Neuronal stem cell (in vitro differentiated cells): ENCODE measurements at places on chromosomes 12 and 14.

DNA sequence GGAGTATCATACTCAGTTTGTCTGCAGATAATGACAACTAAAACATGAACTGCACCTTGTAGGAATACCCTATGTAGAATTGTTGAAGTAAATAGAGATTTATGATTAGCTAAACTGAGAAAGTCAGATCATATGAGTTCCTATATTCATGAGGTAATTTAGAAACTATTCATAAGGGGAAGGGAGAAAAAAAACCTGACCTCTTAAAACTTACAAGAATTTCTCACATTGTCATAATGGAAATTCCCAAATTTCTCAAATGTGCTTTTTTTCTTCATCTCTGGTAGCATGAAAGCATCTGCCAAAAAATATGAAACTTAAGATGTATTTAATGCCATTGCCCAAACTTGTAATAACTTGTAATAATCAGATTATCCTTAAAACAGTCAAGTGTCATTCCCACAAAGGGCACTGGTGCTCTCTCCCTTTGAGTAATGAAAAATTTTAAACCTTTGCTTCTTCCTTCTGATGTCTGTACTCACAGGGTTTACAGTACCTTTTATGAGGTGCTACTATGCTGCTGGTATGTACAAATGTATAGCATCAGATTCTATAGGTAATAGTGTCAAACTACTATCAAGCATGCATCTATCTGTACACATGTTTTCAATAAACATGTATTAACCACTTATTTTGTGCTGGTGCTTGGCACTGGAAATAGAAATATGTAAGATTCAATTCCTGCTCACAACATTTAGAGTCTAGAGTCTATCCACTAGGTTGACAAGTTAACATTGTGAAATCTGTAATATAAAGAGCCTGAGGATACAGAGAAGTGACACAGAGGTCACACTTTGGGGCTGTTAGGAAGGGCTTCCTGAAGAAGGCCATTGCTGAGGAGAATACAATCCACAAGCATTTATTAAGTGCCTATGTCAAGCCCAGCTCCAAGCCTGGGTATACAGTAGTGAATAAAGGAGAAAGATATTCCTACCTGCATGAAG lies 17.4 kb upstream of the DRAM1 start:
- H3K4me3 ChIP-seq = no peak overlapping the region
- DNase-seq = no peak
- H3K4me1 ChIP-seq = no peaks in the 10 kb centered on the region
- H3K27ac ChIP-seq = no peak overlapping the region
- H3K27me3 ChIP-seq = no peaks in the 10 kb centered on the region

DNA sequence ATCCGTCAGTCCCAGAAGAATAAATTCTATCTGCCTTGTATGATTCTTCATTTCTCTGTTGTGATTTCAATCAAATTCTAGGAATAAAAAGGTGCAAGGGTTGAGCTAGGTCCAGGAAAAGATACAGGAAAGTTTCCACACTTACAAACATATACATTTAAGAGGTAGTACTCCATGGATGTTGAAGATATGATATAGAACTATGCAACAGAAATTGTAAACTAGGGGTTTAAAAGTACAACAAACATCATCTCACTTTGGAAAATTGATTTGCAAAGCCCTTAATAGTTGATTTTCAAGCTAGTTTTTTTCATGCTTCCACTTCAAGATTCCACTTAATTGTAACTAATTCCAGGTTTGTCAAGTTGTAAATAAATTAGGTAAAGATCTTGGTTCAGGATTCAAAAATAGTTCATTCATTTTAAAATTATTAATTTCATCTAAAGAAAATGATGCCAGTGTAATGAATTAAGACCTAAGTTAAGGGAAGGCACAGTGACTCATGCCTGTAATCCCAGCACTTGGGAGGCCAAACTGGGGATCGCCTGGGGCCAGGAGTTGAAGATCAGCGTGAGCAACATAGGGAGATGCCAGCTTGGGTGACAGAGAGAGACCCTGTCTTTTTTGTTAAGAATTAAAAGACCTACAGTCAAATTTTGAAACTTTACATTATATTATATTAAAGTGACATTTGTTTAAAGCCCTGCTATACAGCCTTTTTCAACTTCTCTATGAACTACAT lies at the start of gene OR6C70:
OR6C70 (minus strand) TSS at position 51 of the 742 bp plus-strand sequence; CDS start at position 51, 0 bp downstream.
- no peak within 1 kb of the TSS for H3K4me3 ChIP-seq
- no peaks in the 10 kb centered on the region for H3K4me1 ChIP-seq
- H3K36me3 ChIP-seq = no peaks in the 10 kb centered on the region
- no peak for DNase-seq
- no peaks in the 10 kb centered on the region for H3K27me3 ChIP-seq

DNA sequence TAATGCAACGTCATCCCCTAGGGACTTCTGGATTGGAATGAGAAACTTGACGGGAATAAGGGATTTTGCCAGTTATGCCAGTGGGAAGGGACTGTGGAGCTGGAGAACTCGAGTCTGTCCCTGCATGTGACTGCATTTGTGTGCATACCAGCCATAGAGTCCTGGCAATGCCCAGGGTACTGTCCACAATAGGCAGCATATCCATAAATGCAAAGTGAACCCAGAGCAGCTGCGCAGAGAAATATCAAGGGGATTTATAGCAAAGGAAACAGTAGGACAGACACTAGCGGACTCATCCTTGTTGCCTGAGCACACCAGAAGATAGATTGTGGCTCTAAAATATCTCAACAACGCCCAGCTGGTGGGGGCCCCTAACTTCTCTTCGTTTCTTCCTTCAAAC lies 247.1 kb upstream of the SRRM4 start:
- no peaks in the 10 kb centered on the region for H3K27me3 ChIP-seq
- no peak overlapping the region for H3K4me3 ChIP-seq
- H3K36me3 ChIP-seq = no peaks in the 10 kb centered on the region
- H3K27ac ChIP-seq = no peak overlapping the region
- DNase-seq = no peak

DNA sequence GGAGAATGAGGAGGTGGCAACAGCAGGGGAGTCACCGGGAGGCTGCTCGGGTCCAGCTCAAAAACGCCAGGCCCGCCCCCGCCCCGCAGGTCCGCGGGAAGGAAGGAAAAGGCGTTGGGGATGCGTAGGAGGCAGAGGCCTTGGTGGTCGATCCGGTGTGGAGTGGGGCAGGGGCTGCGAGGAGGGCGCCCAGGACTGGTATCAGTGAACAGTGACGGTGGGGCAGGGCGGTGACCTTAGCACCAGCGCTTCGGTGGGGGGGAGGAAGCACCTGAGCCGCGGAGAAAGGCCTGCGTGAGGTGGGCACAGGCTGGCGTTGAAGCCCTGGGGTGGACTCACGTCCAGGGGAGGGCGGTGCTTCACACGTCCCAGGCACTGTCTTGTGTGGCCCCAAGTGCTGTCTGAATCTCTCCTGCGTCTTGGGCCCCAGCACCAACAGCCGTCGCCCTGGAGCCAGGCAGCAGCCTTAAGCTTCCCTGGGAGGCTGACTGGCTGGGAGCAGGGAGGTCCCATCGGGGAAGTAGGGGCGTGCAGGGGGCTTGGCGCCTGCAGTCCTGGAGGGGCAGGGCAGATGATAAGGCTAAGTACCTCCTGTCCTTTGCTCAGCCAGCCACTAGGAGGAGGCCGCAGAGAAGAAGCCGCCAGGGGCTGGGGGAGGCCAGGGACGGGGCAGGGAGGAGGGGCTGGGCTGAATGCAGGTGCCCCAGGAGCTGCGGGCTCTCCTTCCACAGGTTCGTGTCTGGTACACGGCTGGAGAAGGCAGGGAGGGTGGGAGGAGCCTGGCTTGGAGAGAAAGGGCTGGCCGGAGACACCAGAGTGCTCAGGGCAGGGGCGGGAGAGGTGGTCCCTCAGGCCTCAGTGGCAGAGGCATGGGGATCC lies 26.5 kb downstream of the ZBTB42 start:
- peak overlapping the region; percentile 47 for H3K4me3 ChIP-seq
- H3K4me1 ChIP-seq = peaks cover 7% of the 10 kb centered on the region
- DNase-seq = peak; percentile 66

GRCh38 chr14:30064454-30064853 lies 136.8 kb upstream of the PRKD1 start:
- H3K4me3 ChIP-seq = no peak overlapping the region
- no peak for DNase-seq
- H3K4me1 ChIP-seq = no peaks in the 10 kb centered on the region

GRCh38 chr14:75491376-75491978 lies 30.8 kb upstream of the BATF start:
- H3K4me1 ChIP-seq = no peaks in the 10 kb centered on the region
- no peaks in the 10 kb centered on the region for H3K36me3 ChIP-seq
- H3K27ac ChIP-seq = no peak overlapping the region
- no peaks in the 10 kb centered on the region for H3K27me3 ChIP-seq
- DNase-seq = no peak
- H3K4me3 ChIP-seq = no peak overlapping the region

- H3K4me3 ChIP-seq = no peak overlapping the region
- peaks cover 8% of the 10 kb centered on the region for H3K4me1 ChIP-seq
- no peaks in the 10 kb centered on the region for H3K36me3 ChIP-seq
- H3K27ac ChIP-seq = no peak overlapping the region
- no peaks in the 10 kb centered on the region for H3K27me3 ChIP-seq
These were observed 283.6 kb downstream of the PCNX1 start for GRCh38 chr14:71190770-71191374.

GRCh38 chr14:78286210-78286609 lies 116.0 kb downstream of the NRXN3 start:
- no peaks in the 10 kb centered on the region for H3K27me3 ChIP-seq
- no peak for DNase-seq

GRCh38 chr14:26526137-26526536 lies 71.7 kb downstream of the NOVA1 start:
- no peak overlapping the region for H3K4me3 ChIP-seq
- no peak overlapping the region for H3K27ac ChIP-seq
- H3K4me1 ChIP-seq = no peaks in the 10 kb centered on the region
- no peaks in the 10 kb centered on the region for H3K36me3 ChIP-seq
- no peak for DNase-seq
- no peaks in the 10 kb centered on the region for H3K27me3 ChIP-seq

DNA sequence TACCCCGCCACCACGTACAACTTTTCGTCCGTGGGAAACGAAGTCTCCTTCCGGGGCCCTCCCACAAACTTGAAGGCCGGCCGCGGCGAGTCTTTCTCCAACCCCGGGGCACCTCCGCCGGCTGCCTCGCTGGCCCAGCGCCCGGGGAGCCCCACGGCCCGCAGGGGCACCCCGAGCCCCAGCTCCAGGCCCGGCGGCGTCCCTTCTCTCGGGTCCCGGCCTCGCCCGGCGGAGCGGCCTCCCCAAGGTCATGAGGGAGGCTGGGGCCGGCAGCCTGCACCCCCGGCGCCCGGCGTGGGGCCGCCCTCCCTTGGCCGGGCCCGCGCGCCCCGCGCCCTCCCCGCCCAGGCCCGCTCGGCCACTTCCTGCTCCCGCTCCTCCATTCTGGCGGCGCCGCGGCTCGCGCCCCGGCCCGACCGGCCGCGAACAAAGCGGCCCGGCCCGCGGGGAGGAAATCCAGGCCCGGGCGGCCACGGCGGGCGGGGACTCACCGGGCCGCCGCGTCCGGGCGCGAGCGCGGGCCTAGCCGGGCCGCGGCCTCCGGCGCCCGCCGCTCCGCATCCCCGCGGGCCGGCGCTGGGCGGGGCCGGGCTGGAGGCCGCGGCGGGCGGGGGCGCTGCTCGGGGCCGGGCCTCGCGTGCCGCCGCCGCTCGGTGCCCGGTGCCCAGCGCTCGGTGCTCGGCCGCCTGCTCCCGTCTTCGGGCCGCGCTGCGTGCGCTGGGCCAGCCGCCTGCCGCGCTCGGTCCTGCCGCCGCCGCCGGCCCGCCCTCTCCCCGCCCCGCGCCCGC lies at the start of gene AKT1:
AKT1 (minus strand) TSS at position 756 of the 788 bp plus-strand sequence. CDS start 3,105 bp downstream, outside the sequence.
- H3K27me3 ChIP-seq = peaks cover 44% of the 10 kb centered on the region
- DNase-seq = no peak
- H3K4me3 ChIP-seq = peak within 1 kb of the TSS; percentile 80
- H3K27ac ChIP-seq = no peak within 1 kb of the TSS
- peaks cover 23% of the 10 kb centered on the region for H3K4me1 ChIP-seq
- H3K36me3 ChIP-seq = peaks cover 14% of the 10 kb centered on the region

DNA sequence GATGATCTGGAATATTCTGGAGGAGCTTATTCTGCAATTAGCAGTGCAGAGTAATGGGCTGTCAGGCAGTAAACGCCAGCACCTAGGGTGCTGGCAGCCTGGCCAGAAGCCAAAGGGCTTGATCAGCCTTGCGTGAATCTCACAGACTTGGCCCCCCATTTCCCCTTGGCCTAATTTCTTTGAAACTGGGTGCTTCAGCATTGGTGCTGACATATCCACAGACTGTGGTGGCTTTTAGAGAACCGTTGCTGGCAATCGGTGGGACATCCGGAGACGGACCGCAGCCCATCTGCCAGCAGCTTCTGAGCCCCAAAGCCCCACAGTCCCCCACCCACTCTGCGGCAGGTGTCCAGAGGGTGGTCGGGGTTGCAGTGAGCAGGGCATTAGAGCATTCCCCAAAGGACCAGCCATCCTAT lies 157.1 kb downstream of the CALM1 start:
- peaks cover 13% of the 10 kb centered on the region for H3K4me1 ChIP-seq
- H3K4me3 ChIP-seq = no peak overlapping the region
- no peak overlapping the region for H3K27ac ChIP-seq
- no peak for DNase-seq
- no peaks in the 10 kb centered on the region for H3K27me3 ChIP-seq

DNA sequence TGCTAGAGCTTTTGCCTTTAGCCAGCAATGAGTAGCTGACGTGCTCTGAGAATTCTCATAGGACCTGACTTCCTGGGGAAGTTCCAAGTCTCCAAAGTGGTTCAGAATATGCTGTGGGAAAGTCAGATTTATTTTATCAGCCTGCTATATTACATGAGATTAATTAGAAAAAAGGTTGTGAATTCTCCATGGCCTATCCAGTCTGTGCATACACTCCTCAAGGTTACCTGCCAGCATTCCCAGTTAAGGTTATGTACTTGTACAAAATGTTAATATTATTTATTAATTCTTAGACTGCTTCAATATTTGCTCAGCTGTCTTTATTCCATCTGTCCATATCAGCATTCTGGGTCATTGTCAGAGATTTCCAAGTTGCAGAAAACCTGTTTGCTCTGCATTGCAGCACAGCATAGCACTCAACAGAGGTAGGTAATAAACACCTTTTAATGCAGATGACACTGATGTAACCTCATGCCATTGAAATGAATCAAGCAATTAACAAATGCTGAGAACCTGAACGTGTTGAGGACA lies 2.7 kb upstream of the SEL1L start:
- no peak overlapping the region for H3K4me3 ChIP-seq
- H3K4me1 ChIP-seq = no peaks in the 10 kb centered on the region
- no peaks in the 10 kb centered on the region for H3K36me3 ChIP-seq
- DNase-seq = no peak
